ENCODE measurements at places on chromosomes 4 and X. TPM values are rescaled to one million over a fixed set of nuclear protein-coding genes. Genes with fewer than 3 reads are reported as not detected.

- H3K27me3 ChIP-seq, result no peaks in the 10 kb centered on the region
- DNase-seq, result no peak
- no peaks in the 10 kb centered on the region for H3K36me3 ChIP-seq
- H3K4me3 ChIP-seq, result no peak overlapping the region
Measured at GRCh38 chr4:48242511-48243195, 27.0 kb downstream of the TEC start.

DNA sequence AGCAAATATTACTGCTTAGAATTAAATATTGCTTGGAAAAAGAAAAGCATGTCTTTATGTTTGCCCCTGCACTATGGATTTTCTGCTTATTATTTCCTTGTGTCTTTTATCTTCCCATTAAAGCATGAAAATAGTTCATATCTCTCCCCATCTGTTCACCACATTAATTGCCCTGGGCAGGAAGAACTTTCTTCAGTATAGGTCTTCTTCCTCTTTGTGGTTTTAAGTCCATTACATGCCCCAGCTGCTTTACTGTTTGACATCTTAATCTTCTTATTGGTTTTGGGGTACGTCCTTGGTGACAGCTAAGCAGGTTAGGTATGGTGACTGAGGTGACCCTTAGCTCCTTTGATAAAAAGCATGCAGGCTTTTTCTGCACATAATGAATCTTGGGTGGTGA is 157.3 kb downstream of the AASDH start:
- H3K27ac ChIP-seq, result no peak overlapping the region
- H3K4me1 ChIP-seq, result no peaks in the 10 kb centered on the region
- no peaks in the 10 kb centered on the region for H3K36me3 ChIP-seq
- H3K27me3 ChIP-seq, result no peaks in the 10 kb centered on the region
- no peak for DNase-seq

- H3K27me3 ChIP-seq, result no peaks in the 10 kb centered on the region
- no peak overlapping the region for H3K27ac ChIP-seq
- H3K36me3 ChIP-seq, result no peaks in the 10 kb centered on the region
- DNase-seq, result no peak
- H3K4me1 ChIP-seq, result peaks cover 5% of the 10 kb centered on the region
Measured at GRCh38 chrX:7110821-7111276, 36.7 kb upstream of the STS start.

DNA sequence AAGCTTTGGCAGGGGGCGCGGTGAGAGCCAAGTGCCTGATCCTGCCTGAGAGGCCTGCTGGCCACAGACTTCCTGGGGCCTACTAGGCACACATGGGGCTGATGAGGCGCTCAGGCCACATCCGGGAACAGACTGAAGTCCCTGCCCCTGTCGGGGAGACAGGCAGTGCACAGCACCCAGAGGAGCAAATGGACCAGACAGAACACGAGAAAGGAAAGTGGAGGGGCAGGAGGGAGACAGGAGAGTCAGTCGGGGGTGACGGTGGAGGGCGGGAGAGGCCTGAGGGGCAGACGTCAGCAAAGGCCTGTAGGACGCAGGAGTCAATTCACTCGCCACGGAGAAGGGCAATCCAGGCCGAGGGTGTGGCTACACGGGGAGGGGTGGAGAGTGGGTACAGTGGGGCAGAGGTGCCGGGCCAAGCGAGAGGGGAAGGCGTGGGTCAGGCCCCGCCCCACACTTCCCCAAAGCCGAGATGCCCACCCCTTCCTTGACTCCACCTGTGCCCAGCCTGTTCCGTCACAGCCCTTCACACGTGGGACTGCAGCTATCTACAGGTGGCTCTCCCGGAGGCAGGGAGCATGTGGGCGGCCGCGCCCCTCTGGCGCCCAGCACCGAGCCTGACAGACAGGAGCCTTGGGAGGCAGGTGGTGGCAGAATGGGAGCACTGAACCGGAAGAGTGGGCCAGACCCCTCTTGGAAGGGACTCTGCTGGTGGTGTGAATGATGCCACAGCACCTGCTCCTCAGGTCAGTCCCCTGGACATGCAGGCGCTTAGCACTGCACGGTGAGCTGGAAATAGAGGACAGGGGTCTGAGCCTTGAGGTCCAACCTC is 20.5 kb downstream of the NOP14 start:
- DNase-seq, result peak; percentile 24
- H3K27me3 ChIP-seq, result no peaks in the 10 kb centered on the region
- H3K4me3 ChIP-seq, result no peak overlapping the region
- H3K4me1 ChIP-seq, result no peaks in the 10 kb centered on the region

- no peaks in the 10 kb centered on the region for H3K36me3 ChIP-seq
- no peak for DNase-seq
- no peaks in the 10 kb centered on the region for H3K27me3 ChIP-seq
- H3K27ac ChIP-seq, result no peak overlapping the region
Measured at GRCh38 chr4:124427095-124427767, 285.3 kb downstream of the ANKRD50 start.

GRCh38 chr4:89301003-89301402 is 6.6 kb downstream of the GPRIN3 start:
- DNase-seq, result no peak
- H3K4me3 ChIP-seq, result no peak overlapping the region
- no peak overlapping the region for H3K27ac ChIP-seq

DNA sequence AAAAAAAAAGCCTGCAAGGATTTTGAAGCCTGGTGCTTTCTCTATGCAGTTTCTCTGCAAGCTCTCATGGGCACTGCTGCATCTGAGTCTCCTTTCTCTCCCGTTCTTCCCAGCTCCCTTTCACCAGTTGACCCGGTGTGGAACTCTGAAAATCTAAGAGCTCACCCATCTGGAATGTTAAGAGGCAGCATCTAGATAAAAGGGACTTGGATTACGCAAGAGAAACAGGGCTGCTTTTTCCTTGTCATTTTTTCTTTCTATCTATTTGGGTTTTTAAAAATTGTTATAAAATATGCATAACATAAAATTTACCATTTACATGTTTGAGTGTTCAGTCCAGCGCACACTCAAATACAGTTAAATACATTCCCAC is 95.2 kb upstream of the RPS6KA3 start:
- no peaks in the 10 kb centered on the region for H3K36me3 ChIP-seq
- H3K4me1 ChIP-seq, result peaks cover 4% of the 10 kb centered on the region
- H3K4me3 ChIP-seq, result no peak overlapping the region
- DNase-seq, result no peak
- no peaks in the 10 kb centered on the region for H3K27me3 ChIP-seq

GRCh38 chr4:166675411-166675810 is 558.9 kb downstream of the SPOCK3 start:
- H3K4me1 ChIP-seq, result no peaks in the 10 kb centered on the region
- no peak overlapping the region for H3K27ac ChIP-seq
- H3K36me3 ChIP-seq, result no peaks in the 10 kb centered on the region
- DNase-seq, result no peak
- no peaks in the 10 kb centered on the region for H3K27me3 ChIP-seq

- H3K36me3 ChIP-seq, result no peaks in the 10 kb centered on the region
- no peak overlapping the region for H3K27ac ChIP-seq
- no peak overlapping the region for H3K4me3 ChIP-seq
- H3K27me3 ChIP-seq, result no peaks in the 10 kb centered on the region
- DNase-seq, result no peak
- no peaks in the 10 kb centered on the region for H3K4me1 ChIP-seq
Measured at GRCh38 chr4:98293104-98293887, 32.1 kb downstream of the RAP1GDS1 start.

PPP4R3C gene
- not detected for total RNA-seq

PDGFRA gene
- 736 TPM for total RNA-seq

GPR82 gene
- 0.57 TPM for total RNA-seq

SMIM10L2A gene
- 6.0 TPM for total RNA-seq

Data from ovary (tissue), 10 donors.